Activated T-cell treated with anti-CD3 and anti-CD28 coated beads, Interleukin-2, amount 50 U/mL, for 48 hours (primary cell): ENCODE measurements at places on chromosomes 3 and 15.

DNA sequence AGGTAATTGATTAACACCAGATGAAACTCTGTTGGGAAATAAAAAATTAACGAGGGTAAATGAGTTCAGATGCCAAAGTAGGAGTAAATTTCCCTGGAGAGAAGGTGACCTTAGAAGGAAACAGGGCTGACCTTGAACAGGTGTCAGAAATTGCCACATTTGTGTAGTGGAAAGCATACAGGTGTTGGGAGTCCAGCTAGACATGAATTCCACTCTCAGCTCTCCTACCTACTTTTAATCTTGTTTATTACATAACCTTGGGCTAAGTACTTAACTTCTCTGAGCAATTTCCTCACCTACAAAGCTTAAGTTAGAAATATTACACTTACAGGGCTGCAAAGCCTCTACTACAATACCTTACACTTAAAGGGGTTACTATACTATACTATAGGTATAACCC lies 96.0 kb downstream of the ISL2 start:
- DNase-seq = no peak

DNA sequence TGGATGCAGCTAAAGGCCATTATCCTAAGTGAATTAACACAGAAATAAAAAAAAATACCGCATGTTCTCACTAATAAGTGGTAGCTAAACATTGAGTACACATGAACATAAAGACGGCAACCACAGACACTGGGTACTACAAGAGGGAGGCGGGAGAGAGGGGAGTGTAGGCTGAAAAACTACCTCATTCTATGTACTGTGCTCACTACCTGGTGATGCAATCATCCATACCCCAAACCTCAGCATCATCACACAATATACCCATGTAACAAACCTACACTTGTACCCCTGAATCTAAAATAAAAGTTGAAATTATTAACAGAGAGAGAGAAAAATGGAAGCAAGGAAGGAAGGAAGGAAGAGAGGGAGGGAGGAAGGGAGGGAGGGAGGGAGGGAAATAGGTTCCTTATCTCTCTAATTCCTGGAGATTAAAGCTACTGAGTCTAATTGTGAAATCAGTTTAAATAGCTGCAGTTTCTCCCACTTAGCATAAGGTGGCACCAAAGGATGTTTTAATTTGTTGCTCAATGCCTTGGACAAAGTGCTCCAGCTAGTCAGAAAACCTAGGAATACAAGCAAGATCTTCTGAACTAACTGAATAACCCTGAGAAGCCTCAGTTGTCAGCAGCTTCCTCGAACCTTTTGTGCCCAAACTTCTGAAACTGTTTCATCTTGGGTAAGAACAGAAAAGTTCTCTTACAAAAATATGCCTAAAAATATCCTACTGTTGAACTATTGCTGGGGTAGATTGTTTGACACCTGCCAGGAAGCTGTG lies 79.4 kb upstream of the ATP11B start:
- no peak for DNase-seq

- DNase-seq = no peak
Measured at GRCh38 chr3:129197321-129197720, 13.6 kb upstream of the CNBP start.

- DNase-seq = no peak
Measured at GRCh38 chr3:129736070-129736469, 129.6 kb upstream of the PLXND1 start.

DNA sequence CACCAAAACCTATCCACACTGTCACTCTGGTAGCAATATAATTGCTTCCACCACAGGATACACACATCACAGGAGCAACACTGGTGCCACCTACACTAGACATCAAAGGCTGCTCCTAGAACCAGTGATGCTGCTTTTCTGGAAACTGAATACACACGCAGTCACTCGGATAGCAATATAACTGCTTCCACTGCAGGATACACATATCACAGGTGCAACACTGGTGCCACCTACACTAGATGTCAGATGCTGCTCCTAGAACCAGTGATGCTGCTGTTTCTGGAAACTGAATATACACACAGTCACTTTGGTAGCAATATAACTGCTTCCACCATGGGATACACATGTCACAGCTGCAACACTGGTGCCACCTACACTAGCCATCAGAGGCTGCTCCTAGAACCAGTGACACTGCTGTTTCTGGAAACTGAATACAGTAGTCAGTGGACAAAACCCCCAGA lies 6.9 kb upstream of the TNFSF10 start:
- DNase-seq = peak; percentile 49

DNA sequence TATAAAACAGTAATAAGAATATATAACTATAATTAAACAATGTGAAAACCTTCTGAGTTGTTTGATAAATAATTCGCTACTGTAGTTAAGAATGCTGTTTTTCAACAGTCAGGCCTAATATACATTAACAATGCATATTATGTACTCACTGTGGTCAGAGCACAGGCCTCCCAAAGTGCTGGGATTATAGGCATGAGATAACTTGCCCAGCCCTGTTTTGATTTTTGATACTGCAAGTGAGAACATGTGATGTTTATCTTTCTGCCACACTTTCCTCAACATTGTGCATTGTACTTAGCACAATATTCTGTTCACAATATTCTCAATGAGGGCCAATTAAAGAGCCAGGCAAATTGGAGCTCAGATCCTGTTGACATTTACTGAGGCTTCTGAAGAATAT lies 274.5 kb upstream of the RARB start:
- DNase-seq = no peak

GRCh38 chr3:152333928-152334327 lies 65.2 kb downstream of the MBNL1 start:
- DNase-seq = no peak

DNA sequence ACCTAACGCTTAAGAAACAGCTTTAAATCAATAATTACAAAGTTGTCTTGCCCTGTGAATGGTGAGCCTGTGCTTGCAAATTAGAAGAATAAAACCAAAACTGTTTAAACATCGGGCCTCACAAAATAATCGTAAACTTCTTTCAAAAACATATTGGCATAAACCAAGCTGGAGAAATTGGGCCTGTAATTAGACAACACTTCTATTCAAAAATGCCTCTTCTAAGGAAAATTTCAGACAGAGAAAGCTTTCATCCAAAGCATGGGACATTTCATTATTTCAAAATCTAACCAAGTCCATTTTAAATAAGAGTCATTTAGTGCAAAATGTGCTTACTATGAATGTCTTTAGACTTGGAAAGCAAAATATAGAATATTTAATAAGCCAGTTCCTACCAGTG lies 35.5 kb upstream of the GNB4 start:
- no peak for DNase-seq

DNA sequence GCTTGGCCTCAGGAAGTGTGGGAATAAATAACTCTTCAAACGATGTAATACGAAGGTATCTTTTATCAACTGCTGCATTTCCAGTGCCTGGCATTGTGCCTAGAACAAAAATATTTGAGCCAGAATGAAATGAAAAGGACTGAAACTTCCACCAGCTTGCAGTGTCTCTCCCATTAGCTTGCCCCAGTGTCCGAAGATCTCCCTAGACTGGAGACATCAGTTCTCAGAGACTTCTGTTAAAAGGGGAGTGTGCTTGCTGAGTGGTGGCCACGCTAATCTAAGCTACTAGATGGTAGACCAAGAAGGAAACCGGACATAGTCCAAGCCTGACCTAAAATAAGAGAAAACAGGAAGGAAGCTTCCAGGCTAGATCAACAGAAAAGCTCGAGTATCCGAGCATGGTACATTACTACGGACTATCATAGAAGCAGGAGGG lies 28.6 kb downstream of the KCNAB1 start:
- DNase-seq = no peak

GRCh38 chr15:67114846-67115585 lies 49.6 kb downstream of the SMAD3 start:
- peak; percentile 49 for DNase-seq
